Activated T-helper 1 cell treated with anti-CD3 and anti-CD28 coated beads, Interleukin-2, amount 50 U/mL, for 16 hours (primary cell): ENCODE measurements at places on chromosomes 6 and 20.
A peak's percentile ranks its signal among the peaks of the same experiment; 100 is the strongest.

DNA sequence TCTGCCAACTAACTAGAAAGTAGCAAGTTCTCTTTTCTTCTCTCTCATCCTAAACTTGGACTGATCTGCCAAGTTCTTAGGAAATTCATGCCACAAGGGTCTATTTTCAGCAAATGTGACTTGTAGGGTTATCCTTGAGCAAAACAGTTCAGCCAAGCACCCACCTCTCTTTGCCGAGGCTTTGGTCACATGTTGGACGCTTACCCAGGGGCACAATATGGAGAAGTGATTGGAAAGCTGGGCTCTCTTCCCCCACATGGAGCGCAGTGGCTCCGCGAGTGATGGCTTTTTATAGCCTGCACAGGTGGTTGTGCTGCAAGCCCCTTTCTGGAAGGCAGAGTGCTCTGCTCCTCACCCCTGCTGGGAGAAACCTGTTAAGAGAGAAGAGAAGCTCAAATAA, 47.7 kb upstream of the FNDC1 start:
- no peak for DNase-seq

DNA sequence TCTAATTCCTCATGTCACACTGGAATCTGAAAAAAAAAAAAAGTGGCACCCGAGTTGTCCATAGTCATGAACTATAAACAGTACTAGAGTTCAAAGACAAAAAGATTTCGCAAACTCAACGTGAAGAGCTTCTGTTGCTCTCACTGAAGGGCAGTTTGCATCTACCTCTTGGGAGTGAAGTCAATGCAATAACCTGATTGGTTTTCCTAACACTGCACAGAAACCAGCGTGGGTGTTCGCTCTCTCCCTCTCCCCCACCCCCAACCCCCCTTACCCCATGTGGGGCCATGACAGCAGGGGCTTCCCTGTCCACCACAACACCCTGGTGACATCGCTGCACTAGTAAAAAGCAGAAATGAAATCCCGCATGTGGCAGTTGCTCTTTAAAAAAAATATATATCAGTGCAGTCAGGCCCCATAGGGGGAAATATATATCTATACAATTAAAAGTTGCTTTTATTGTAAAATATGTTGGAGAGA, 66.9 kb downstream of the GMPR start:
- DNase-seq, result no peak

DNA sequence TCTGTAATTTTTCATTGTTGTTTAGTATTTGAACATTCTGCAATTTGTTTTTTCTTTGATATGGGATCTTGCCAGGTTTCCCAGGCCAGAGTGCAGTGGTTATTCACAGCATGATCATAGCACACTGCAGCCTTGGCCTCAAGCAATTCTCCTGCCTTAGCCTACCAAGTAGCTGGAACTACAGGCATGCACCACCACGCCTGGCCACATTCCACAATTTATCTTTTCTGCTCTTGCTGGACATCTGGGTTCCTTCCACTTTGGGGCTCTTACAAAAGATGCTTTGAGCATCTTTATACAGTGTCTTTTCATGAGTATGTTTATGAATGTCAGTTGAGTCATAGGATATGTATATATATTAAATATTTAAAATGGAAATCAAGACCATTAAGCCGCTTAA, 42.0 kb downstream of the PGM3 start:
- no peak for DNase-seq

DNA sequence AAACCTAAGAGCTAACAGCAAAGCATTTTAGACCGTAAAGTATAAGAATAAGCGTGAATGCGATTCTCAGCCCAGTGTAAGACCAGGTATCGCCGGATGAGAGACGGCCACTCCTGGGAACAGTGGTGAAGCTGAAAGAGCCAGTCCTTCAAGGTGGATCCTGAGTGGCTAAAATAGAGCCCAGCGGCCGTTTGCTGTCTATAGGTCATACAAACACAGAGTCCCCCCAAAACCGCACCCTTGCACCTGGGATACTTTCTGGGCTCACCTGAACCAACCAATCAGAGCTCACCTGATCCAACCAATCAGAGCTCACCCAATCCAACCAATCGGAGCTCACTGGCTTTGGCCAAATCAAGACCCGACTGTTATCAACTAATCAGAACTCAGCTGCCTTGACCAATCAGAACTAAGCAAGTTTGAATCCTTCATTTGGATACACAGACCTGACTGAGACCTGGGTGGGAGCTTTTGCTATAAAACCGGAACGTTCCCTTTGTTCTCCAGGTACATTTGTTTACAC, 248.2 kb downstream of the DLL1 start:
- DNase-seq, result no peak

DNA sequence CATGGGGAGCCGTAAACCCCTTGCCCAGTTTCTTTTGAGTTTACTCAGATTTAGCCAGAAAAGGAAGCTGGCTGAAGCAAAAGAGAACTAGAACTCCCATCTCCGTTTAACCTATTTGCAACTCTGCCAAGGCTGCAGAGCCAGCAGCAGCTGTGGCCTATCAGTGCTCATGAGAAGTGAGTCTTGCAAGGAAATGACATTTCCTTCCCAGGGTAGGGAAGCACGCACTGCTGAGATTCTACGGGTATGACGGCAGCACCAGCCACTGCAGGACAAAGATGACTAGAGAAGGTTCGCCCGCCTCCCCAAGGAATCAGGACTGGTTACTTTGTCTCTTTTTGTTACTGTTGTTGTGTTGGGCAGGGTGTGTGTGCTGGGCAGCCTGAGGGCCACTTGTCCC, 47.6 kb downstream of the PPP1R3G start:
- DNase-seq, result no peak

DNA sequence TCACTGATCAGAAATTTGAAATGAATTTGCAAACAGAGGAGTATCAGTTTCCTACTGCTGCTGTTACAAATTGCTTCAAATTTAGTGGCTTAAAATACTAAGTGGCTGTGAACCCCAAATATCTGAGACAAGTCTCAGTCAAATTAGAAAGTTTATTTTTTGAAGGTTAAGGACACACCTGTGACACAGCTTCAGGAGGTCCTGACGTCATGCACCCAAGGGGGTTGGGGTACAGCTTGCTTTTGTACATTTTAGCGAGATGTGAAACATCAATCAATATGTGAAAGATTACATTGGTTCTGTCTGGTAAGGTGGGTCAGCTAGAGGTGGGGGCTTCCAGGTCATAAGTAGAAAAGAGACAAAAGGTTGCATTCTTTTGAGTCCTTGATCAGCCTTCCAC, 21.4 kb upstream of the ZFP64 start:
- no peak for DNase-seq

- DNase-seq, result no peak
Measured at GRCh38 chr20:15406072-15406471, 1068.7 kb upstream of the FLRT3 start.

GRCh38 chr20:57245997-57246396, 20.4 kb downstream of the BMP7 start:
- no peak for DNase-seq

DNA sequence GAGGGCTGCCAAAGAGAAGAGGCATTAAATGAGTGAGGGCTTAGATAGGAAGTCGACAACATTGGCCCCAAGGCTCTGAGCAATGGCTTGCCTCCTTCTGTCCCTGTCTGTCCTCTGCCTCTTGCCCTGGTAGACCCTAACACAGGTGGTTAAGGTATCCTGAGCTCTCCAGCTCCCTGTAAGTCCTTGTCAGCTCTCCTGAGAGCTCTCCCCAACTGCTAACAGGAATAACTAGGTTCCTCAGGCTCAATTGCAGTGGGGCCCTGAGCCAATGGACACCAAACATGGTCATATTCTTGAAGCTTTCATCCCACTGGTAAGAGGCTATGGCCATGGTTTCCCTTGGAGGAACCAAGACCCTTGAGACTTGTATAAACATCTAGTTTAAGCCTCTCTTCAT, 5.0 kb upstream of the CPNE1 start:
- DNase-seq, result no peak

DNA sequence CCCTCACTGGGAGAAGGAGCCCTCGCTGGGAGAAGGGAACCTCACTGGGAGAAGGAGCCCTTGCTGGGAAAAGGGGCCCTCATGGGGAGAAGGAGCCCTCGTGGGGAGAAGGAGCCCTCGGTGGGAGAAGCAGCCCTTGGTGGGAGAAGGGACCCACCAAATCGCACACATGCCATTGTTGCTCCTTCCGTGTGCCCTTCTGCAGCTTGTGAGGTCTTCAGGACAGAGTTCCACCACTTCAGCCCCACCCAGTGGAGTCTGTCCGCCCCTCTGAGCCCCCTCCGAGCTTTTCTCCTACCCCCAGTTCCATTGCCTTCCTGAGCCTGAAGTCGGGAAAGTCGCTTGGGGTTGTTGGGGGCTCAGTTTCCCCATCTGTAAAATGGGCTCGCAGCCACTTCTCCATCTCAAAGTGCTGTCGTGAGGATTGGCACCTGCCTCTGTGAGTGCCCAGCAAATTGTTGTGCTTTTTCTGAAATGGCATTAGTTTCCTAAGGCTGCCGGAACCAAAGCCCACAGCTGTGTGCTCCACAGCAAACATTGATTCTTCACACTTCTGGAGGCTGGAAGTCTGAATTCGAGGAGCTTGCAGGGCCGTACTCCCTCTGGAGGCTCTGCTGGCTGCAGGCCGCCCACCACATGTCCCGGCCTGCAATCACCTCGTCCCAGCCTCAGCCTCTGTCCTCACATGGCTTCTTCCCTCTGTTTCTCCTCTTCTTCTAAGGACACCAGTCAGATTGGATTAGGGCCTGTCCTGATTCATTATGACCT, 124.7 kb upstream of the PMEPA1 start:
- DNase-seq, result no peak

GRCh38 chr6:10719964-10720264, 3.0 kb upstream of the TMEM14C start:
- DNase-seq, result no peak

DNA sequence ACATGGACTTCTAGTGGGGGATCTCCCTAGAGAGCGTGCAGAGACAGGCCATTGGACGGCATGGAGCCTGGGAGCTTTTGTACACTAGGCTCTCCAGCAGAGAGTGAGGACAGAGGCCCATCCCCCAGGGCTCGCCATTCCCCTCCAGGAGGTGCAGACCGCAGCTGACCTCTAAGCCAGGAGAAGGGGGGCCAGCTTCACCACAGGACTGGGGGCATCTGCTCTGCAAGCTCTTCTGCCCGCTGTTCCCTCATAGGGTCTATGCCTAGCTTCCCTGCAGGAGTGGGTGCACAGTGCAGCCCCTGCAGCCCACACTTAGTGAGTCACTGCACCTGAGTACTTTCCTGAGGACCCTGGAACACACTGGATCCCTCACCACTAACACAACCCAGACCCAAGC, 94.4 kb downstream of the FHL5 start:
- DNase-seq, result no peak

DNA sequence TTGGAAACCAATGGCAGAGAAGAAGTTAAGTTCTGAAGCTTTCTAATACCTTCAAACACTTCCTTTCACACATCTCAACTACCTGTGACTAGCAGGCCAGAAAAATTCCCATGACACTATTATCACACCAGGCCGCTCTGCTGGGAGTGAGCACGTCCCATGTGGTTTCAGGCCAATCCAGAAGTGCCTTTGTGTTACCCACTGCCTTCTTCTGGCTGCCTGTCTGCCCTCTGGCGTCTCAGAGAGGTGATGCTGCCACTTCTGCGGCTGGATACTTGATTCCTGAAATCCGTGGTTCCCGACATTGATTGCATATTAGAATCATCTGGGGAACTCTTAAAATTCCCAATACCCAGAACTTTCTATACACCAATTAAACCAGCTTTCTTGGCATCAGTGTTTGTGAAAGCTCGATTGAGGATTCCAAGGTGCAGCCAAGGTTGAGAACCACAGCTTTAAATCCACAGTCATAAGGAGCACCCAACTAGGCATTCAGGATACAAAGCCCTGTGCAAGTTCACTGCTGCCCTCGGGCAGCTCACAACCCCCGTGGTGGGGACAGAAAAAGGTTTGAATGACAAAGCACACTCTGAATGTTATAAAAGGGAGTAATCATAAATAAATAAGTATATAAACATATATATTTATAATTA, 65.6 kb downstream of the STMND1 start:
- no peak for DNase-seq

DNA sequence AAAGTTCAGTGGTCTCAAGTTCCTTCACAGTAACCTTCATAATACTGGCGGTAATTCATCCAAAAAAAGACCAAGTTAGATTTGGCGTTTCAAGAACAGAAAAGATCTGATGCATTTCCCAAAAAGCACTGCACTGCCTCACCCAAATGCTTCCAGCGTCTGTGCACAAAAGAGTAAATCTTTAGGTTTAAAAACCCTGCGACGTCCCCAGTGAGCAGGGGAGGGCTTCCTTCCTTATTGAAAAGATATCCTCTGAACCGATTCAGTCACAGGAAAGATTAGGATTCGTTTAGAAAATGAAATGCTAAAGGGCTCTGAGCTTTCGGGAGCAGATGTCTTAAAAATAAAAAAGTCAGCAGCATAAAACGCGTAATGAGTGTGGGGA, 654 bp downstream of the TBC1D7 start:
- DNase-seq, result no peak

GRCh38 chr6:134735461-134735860, 214.4 kb downstream of the ALDH8A1 start:
- no peak for DNase-seq

- peak; percentile 43 for DNase-seq
Measured at GRCh38 chr20:47677635-47678453, 107.4 kb downstream of the SULF2 start.

DNA sequence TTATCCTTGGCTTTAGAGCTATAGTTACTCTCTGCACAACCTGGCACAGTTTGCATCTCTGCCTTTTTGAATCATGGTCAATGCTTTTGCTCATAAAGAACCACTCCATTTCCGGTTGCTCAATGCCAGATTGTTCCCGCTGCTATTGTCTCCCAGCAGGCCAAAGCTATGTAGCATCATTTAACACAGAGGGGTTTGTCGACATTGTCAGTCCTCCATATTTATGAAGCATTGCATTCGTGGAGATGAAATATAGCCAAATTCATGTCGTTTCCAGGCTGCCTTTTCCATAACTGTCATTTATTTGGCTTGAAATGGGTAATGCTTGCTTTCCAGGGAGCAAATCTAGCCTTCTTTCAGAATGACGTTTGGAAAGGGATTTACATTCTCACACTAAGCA, 598.8 kb downstream of the EPHA7 start:
- no peak for DNase-seq

GRCh38 chr6:64224819-64225218, 589.2 kb downstream of the PHF3 start:
- no peak for DNase-seq
